ENCODE measurements at places on chromosomes 11 and 22.

DNA sequence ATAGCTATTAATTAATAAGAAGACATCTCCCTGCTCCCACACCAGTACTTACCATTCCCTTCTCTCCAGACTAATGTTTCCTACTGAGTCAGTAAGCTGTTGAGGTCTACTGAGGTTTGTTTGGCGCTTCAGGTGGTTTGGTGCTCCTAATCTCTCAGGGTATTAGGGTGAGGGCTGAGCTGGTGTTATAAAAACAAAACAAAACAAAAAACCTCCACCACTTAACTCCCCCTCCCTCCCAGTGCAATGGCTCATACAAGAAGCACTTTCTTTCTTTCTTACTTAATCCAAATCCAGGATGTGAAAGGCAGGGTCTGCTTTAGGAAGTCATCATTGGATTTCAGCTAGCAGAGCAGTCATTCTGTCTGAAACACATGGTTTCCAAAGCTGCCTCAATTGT, 15.3 kb downstream of the CSTPP1 start:
- no peak for DNase-seq

- no peak for DNase-seq
Measured at GRCh38 chr22:35915477-35916013, 113.1 kb downstream of the RBFOX2 start.

DNA sequence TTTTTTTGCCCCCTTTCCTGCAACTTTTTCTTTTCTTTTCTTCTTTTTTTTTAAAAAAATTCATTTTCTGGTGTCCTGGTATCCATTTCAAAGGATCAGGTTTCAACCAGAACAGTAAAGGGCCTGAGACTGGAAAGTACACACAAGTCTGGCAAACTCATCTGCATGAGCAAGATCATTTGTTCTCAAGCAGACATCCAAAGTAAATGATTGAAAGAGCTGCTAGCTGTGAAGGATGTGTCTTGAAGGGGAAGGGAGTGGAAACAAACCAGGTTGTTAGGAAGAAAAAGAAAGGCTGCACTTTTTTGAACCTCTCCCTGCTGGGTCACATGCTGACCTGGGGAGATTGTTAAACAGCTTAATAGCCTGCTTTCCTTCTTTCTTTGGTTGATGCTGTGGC, 5.3 kb downstream of the YAP1 start:
- no peak for DNase-seq

DNA sequence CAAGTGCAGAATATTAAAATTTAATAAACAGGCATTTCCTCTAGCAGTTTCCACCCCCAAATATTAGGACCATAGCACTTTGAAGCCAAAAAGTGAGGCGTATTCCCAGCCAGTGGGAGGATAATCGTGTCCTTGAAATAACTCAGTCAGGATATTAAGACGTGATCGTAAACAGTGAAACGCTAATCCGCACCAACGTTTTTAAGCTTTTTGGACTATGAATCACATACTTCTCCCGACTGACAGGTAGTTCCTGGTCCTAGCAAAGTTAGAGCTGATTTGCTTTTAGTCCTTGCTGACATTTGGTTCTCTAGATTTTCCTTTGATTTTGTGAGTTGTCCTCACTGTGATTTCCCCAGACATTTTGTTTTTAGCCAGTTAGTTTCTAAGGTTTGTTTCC, 197.1 kb upstream of the ARHGAP20 start:
- DNase-seq: no peak

DNA sequence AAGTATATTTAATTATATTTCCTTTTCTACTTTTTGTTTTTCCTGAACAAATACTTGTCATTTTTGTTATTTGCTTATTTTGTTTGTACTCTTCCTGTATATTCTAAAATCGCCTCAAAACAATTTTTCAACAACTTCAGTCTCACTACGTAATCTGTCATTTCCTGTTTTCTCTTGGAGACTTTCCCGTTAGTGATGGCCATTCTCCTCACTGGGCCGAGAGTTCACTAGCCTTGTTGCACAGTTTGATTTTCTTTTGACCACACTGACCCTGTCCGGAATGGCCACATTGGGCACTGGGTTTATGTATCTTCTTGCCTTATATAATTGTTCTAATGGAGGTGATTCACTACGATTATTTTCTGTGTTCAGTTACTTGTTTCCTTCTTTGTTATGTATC, 726.1 kb downstream of the FAM181B start:
- no peak for DNase-seq

DNA sequence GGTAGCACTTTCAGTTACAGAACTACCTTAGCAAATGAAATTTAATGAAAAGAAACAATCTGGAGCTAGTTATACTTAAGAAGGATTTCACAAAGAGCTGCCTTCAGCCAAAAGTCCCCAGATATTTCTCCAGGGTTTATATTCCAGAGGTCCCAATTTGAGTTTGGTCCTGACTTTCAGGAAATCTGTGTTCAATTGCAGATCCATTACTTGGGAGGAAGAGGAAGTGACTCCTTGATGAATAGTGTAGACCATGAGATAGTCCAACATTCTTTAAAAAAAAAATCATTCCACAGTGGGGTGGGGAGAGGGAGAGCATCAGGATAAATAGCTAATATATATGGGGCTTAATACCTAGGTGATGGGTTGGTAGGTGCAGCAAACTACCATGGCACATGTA, 117.6 kb upstream of the ARHGAP20 start:
- no peak for DNase-seq

DNA sequence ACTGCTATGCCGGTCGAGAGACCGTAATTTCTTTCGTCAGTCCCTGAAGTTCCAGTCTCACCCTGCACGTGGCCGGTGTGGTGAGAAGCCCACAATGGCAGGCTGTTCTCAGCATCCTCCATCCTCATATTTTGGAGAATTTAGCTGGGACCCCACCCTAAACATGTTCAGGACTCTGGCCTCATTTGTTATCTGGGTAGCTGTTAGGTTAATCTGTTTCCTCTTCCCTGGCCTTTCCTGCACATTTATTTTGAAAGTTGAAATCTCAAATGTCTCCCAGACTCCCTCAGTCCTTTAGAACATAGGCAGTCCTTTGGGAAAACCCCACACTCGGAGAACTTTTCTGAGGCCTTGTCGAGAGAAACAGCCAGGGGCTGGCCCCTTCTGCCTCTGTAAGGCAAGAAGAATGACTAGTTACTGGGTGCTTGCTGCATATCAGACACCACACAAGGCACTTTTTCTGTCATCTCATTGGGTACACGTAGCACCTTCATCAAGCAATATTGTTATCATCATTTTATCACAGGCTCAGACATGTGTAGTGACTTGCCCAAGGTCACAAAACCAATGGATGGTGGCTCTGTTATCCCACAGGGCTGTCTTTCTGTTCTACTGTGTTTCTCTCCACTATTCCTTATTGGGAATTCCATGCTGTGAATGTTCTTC, 109.3 kb upstream of the CRYBB3 start:
- DNase-seq: no peak

DNA sequence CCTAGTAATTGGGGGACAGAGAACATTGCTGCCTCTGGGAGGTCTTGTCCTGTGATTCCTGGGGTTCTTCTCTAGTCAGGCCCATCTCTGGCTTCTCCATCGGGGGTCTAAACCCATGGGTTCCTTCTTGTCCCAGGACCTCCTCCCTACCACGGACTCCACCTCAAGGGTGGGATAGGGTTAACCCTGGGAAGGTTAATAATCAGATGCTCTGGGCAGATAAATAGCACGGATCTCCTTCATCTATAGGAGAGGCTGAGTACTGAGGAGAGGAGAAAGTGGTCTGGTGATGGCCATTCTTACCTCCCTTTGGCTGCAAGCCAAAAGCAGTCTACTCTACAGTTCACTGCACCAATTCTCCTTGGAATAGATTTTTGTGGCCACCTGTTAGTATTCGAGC, 10.5 kb downstream of the HEPHL1 start:
- DNase-seq: no peak

- no peak for DNase-seq
Measured at GRCh38 chr11:4887591-4887990, 5.9 kb downstream of the OR51T1 start.

- no peak for DNase-seq
Measured at GRCh38 chr11:130581646-130582045, 133.2 kb downstream of the ADAMTS15 start.

- no peak for DNase-seq
Measured at GRCh38 chr11:15817001-15817400, 539.3 kb downstream of the SOX6 start.

DNA sequence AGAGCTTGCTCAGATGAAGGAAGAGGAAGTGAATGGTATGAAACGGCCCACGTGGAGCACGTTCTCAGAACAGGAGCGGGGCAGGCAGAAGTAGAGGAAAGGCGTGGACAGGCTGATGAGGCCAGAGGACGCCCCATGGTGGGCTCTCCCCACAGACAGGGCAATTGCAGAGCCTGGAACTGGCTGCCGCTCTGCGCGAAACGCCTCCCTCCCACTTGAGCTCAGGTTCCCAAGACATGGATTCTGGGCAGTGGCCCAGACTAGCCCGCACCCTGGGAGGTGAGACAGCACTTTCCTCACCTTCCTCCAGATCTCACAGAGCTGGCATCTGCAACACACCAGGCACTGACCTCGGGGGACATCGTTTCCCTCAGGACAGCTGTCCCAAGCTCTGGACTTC, 117.6 kb downstream of the PHF21B start:
- no peak for DNase-seq

GRCh38 chr11:38784164-38784563, 2186.1 kb upstream of the RAG2 start:
- DNase-seq: no peak

- DNase-seq: no peak
Measured at GRCh38 chr11:21612326-21612725, 580.6 kb upstream of the ANO5 start.

- no peak for DNase-seq
Measured at GRCh38 chr11:16001899-16002426, 354.4 kb downstream of the SOX6 start.

GRCh38 chr11:119029340-119030028, 1.2 kb downstream of the SLC37A4 start:
- no peak for DNase-seq

- no peak for DNase-seq
Measured at GRCh38 chr11:39772525-39773137, 1686.8 kb downstream of the LRRC4C start.

DNA sequence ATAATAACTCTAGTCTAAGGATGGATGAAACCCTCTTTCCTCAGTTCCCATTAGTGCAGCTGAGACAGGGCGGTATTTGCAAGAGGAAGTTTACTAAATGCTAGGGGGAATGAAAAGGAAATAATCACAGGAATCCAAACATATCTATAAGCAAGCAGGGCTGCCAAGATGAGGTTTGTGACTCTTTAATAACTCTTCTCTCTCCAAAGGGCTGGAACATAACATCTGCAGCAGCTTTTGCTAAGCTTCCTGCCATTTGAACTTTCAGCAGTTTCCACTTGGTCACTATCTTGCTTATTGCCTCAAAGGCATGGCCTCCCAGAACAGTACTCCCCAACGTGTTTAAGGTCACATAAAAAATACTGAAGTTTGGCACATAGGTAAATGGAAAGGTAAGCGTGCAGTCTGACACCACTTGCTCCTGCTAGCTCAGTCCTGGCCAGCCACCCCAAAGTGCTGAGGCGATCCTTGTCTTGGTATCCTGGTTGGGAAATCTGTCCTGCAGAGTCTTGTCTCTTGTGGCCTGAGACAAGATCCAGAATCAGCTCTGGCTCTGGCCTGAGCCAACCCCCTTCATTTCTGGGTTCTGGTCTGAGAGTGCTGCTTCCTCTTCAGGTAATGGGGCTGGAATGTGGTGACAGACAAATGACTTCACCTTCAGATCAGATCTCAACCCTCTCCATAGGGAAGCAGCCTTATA, 81.8 kb downstream of the KCNC1 start:
- DNase-seq: no peak

DNA sequence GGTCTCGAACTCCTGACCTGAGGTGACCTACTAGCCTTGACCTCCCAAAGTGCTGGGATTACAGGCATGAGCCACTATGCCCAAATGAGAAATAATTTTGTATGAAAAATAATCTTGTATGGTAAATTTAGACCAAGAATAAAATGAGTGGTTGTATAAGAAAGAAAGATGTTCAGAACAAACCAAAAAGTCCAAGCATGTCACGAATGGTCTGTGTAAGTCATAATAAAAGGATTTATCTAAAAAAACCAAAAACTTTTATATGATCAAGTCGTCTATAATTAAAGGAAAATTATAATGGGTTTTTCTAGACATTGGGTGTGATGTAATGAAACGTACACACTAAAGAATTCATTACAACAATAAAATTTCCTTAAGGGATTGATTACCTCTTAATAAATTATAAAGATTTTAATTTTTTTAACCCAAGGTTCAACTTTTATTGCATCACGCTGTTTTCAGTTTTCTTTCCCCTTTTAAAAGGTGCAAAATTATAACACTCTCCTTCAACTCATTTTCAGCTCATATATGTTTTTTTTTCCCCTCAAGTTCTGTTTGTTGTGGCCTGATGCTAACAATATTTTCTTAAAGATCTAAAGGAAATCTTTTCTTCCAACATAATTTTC, 8.9 kb upstream of the AQP11 start:
- DNase-seq: no peak

GRCh38 chr11:16352707-16353106, 3.6 kb downstream of the SOX6 start:
- no peak for DNase-seq

DNA sequence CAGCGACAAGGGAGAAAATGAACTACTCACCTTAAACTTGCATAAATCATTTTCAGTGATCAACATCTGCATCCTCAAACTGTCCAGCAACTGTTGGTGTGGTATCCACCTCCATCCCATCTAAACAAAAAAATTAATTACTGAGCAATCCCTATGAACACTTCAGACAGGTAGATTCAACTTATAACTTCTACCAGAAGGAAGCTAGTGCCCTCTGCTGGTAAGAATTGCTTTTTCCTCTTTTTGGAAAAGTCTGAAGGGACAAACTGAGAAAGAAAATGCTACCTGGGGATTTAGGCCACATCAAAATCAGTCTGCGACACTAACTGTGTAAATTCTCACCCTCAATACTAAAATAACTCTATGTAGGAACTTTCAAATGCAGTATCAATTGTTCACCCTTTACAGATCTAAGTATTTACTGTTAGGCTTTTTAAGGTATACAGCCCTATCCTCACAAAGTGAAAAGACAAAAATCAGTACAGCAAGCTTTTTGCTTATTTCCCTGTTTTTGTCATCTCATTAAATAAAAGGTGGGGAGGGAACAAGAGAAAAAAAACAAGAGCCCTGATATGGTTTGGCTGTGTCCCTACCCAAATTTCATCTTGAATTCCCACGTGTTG, 17.9 kb downstream of the CLNS1A start:
- DNase-seq: no peak

GRCh38 chr11:76256448-76256847, 50.1 kb upstream of the WNT11 start:
- DNase-seq: no peak

DNA sequence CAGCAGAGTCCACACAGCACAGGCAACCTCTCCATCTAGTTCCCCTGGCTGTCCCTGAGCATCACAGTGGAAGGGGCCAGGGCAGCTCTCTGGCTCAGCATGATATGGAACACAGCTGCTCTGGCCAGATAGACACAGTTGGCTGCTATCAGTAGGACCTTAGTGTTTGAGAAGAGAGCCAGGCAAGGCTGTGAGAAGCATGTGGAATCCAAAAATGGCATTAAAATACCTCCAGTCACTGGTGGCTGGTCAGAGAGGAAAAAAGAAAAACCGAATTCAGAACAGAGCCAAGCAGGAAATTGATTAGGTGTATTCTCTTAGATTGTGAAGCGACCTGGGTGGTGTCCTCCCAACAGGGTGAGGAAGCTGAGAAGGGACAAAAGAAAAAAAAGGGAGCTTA, 27.9 kb downstream of the SERPINH1 start:
- no peak for DNase-seq

All from stimulated activated CD8-positive, alpha-beta memory T cell treated with anti-CD3 and anti-CD28 coated beads, Interleukin-2, amount 100 ng/mL, for 1 hour (primary cell).